ENCODE measurements at places on chromosomes 7 and 10.

- no peaks in the 10 kb centered on the region for H3K27me3 ChIP-seq
- no peak overlapping the region for H3K4me3 ChIP-seq
- no peak overlapping the region for H3K27ac ChIP-seq
- no peaks in the 10 kb centered on the region for H3K36me3 ChIP-seq
- no peak for DNase-seq
Observed at GRCh38 chr10:12589291-12589690, 239.9 kb downstream of the CAMK1D start.

- DNase-seq: no peak
- H3K4me3 ChIP-seq: no peak overlapping the region
- no peak overlapping the region for H3K27ac ChIP-seq
- no peaks in the 10 kb centered on the region for H3K4me1 ChIP-seq
- H3K27me3 ChIP-seq: no peaks in the 10 kb centered on the region
Observed at GRCh38 chr7:55481155-55481554, 91.1 kb downstream of the VOPP1 start.

- no peaks in the 10 kb centered on the region for H3K4me1 ChIP-seq
- H3K36me3 ChIP-seq: no peaks in the 10 kb centered on the region
- no peak for DNase-seq
- H3K27me3 ChIP-seq: no peaks in the 10 kb centered on the region
- no peak overlapping the region for H3K27ac ChIP-seq
Observed at GRCh38 chr10:112246-112645, 23.0 kb upstream of the ZMYND11 start.

- no peak overlapping the region for H3K4me3 ChIP-seq
- peaks cover 9% of the 10 kb centered on the region for H3K4me1 ChIP-seq
- H3K27ac ChIP-seq: no peak overlapping the region
Observed at GRCh38 chr10:131129544-131129943, 182.0 kb downstream of the TCERG1L start.

DNA sequence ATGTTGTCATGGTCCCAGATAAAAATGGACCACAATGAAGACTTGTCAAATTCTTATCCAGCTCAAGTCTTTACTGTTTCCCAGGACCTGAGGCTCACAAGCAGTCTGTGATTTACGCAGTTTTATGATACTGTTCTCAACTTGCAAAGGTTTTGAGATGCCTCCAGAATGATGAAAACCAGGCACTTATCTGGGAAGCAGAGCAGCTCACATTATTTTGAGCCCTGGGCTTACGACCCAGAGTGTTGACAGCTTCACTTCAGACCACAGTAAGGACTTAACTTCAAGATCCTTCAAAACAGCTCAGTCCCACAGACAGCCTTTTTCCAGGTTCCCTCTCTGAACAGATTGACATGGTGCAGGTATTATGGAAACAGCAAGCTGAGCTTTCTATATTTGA is 236.1 kb downstream of the RNLS start:
- no peak for DNase-seq
- H3K4me3 ChIP-seq: peak overlapping the region; percentile 33
- H3K36me3 ChIP-seq: no peaks in the 10 kb centered on the region
- H3K27me3 ChIP-seq: no peaks in the 10 kb centered on the region
- H3K4me1 ChIP-seq: peaks cover 11% of the 10 kb centered on the region

DNA sequence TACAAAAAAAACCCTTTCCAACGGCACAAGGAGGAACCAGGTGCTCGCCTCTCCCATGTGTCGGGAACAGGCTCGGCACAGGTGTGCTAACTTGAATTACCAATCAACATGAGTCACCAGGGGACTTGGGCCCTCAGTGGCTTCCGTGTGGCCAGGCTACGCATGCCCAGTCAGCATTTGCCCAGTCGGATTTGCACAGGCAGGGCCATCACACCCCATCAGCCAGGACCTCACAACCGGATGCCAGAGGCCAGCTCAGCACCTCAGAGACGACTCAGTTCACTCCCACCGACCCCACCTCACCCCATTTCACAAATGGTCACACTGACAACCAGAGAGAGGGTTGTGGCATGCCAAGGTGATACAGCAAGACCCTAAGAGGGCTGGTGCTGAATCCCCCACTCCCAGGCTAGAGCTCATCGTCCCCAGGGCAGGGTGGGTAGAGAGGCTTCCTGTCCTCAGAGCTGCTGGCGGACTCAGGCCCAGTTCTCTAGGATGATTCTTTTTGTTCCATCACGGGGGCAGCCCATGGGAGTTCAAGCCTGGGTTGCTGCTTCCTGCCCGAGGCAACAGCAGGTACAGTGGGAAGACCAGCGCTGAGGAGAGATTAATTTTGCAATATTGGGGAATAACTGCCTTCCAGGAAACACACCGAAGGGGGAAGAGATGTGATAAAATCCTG is 13.6 kb downstream of the ANXA11 start:
- no peak overlapping the region for H3K27ac ChIP-seq
- no peak for DNase-seq
- H3K4me1 ChIP-seq: no peaks in the 10 kb centered on the region
- H3K36me3 ChIP-seq: no peaks in the 10 kb centered on the region
- no peaks in the 10 kb centered on the region for H3K27me3 ChIP-seq

GRCh38 chr7:47258798-47259197 is 323.1 kb downstream of the TNS3 start:
- H3K27me3 ChIP-seq: no peaks in the 10 kb centered on the region
- 0 out of 2 replicates have a peak, but pooled peaks cover under 1% of the 10 kb centered on the region for H3K4me1 ChIP-seq
- H3K4me3 ChIP-seq: no peak overlapping the region
- no peaks in the 10 kb centered on the region for H3K36me3 ChIP-seq
- H3K27ac ChIP-seq: no peak overlapping the region
- no peak for DNase-seq

- no peaks in the 10 kb centered on the region for H3K27me3 ChIP-seq
- no peak for DNase-seq
- peaks cover 2% of the 10 kb centered on the region for H3K36me3 ChIP-seq
- H3K27ac ChIP-seq: 0 out of 2 replicates have a peak overlapping the region, but pooled peaks have one; percentile 19
- H3K4me3 ChIP-seq: no peak overlapping the region
Observed at GRCh38 chr10:113097036-113097435, 147.0 kb downstream of the TCF7L2 start.

DNA sequence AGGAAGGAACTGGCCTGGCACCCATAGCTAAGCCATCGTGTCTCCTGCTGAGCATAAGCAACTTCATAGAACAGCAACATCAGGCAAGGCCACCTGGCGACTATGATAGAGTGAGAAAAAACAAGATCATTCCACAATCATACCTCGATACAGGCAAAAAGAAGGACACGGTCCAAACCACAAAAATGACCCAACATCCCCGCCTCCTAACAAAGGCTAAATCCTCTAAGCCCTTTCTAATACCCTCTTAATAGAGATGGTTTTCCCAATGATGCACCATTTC is 40.2 kb upstream of the SVOPL start:
- no peak overlapping the region for H3K4me3 ChIP-seq
- no peaks in the 10 kb centered on the region for H3K27me3 ChIP-seq
- H3K4me1 ChIP-seq: no peaks in the 10 kb centered on the region
- no peak overlapping the region for H3K27ac ChIP-seq
- no peak for DNase-seq

DNA sequence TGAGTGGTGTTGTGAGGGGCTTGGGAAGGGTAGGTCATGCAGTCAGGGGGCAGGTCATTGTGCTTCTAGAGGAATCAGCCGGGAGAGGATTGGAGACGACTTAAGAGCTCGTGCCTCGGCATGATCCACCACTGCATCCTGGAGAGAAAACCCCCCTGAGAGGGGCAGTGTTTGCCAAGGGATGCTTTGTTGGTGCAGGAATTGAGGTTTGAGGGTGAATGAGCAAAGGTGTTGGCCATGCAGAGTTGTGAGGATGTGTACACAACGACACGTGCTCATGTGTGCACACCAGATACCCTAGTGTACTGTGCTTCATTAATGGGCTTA is 85.6 kb upstream of the ANLN start:
- no peak overlapping the region for H3K4me3 ChIP-seq
- no peak for DNase-seq
- H3K4me1 ChIP-seq: no peaks in the 10 kb centered on the region
- H3K36me3 ChIP-seq: no peaks in the 10 kb centered on the region
- H3K27ac ChIP-seq: no peak overlapping the region
- H3K27me3 ChIP-seq: no peaks in the 10 kb centered on the region

Measured in H1 (cell line).